Stimulated activated CD4-positive, alpha-beta T cell treated with anti-CD3 and anti-CD28 coated beads, Interleukin-2, amount 100 ng/mL, for 48 hours (primary cell): ENCODE measurements at places on chromosomes 6 and 20.

- no peak for DNase-seq
Observed at GRCh38 chr6:169793408-169793807, 42.0 kb downstream of the ERMARD start.

DNA sequence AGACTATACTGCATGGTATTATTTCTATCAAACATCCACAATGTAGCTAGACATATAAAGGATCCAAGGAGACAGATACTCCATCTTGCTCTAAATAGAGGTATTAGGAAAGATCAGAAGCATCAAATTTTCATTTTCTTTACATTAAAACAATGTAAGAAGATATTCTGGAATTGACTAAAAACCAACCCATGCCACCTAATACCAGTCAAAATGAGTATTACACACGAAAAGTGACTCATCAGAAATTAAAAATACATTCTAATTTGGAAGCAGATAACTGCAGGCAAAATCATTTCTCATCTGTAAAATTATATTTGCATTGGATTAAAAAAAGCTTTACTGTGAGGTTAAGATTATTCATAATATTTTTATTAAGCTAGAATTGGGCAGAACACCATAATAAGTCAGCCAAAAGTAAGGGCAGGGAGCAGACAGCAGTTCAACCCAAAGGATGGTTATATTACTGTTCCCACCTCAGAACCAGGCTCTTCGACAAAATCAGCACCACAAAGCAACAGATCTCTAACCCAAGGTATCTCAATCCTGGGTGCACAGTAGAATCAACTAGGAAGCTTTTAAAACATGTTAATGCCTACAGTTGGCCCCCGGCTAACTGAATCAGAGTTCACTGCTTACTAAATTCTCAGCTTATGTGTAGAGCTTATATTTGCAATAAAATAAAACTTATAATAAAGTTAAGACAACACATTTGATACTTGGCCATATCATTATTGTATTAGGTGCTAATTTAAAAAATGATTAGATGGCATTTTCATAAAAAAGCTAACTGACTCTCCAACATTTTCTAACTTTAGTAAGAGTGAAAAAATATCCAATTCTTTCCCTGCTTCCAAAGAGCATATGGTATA lies 35.2 kb downstream of the SAMD3 start:
- no peak for DNase-seq

GRCh38 chr6:10099529-10100140 lies 315.2 kb downstream of the TFAP2A start:
- DNase-seq = no peak

DNA sequence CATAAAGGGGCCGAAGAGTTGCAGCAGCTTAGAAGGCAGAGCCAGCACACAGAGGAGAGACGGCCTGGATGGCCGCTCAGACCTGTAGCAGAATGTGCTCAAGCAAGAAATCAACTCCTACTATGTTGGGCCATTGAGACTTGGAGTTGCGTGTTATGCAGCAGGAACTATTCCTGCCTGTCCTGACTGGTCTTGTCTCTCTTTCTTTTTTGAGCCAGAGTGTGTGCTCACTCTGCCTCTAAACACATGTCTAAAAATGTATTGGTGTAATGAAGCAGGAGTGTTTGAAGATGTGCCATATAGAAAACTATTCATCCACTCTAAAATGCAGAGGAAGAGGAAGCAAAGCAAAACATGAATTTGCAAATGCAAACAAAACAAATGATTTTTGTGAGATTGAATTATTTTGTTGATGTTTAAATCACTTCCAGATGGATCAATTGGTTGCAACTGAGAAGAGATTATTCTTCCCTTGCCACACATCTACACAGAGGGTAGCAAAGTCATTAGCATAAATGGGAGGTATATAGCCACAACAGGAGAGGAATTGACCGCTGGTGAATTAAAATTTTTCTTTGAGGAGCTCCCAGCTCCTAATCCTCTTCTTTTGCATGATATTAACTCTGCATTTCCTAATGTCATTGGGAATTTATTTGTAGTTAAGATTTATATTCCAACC lies 20.4 kb upstream of the SYNJ2 start:
- no peak for DNase-seq

DNA sequence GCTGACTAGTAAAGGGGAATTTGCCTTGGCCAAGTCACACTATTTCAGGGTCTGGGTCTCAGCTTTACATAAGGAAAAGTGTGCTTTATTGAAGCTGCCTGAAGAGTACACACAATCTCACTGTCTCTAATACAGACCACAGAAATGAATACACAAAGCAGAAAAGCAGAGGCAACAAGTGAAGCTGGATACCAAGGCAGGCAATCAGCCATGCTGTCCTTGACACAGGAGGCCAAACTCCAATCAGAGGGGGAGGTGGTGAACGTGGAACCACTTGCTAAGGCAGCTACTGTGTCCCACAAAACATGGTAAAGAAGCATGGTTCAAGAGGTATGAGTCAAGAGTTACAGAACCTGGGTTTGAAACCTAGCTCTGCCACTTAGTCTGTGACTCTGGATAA lies 21.8 kb upstream of the CCND3 start:
- DNase-seq = no peak

DNA sequence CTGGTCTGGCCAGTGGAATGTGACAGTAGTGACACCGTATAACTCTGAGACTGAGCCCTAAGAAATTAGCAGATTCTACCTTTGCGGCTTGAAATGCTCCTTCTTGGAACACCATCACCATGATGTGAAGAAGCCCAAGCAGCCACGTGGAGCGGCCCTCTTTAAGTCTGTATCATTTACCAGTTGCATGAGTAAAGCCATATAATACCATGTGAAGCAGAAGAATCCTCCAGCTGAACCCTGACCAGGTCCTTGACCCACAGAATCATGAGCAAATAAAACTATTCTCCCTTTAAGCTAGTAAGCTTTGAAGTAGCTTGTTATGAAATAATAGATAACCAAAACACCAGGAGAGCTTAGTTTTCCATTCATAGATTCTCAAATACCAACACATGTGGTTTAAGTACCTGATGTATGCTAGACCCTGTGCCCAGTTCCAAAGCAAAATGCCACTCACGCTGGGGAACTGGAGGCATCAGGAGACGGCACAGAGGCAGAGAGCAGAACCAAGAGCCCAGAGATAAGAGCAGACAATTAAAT lies 56.8 kb upstream of the SLC32A1 start:
- no peak for DNase-seq

DNA sequence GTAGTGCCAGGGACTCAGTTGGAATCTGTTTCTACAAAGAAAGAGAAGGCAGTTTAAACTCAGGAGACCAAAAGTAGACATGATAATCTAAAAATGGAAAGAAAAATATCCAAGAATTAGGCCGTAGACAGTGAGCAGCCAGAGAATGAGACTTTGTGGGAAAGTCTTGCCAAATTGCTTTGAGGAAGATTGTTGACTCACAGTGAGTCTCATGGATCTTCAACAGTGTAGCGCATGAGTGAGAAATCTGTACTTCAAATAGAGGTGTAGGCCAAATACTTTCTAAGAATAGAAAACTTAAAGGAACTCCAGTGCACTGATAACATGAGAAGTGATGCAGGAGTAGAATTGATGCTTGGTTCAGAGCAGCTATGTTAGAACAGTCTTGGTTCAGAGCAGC lies 284.5 kb downstream of the HTR1B start:
- no peak for DNase-seq

DNA sequence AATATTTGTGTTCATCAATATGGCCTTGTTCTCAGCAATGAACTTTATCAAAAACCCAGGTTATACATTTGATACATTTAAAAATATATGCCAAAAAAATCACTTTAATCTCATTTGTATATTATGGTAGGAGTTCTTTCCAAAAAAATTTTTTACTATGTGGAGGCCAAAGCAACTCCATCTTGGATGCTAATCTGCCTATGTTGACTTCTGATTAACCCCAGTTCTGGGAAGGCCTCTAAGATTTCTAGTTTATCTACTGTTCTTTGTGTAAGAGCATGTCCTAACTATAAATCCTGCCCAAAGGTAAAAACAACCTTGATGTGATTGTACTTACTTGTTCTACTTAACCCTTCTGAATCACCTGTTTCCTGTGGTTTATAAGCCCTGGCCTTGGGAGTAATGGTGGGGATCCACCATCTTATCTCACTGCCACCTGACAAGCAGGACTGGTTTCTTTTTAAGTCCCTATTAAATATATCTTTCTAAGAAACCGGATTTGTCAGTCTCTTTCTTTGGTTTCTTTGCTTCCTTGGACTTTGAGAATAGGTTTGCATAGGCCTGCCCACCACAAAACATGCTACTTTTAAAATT lies 46.7 kb downstream of the RNGTT start:
- no peak for DNase-seq

DNA sequence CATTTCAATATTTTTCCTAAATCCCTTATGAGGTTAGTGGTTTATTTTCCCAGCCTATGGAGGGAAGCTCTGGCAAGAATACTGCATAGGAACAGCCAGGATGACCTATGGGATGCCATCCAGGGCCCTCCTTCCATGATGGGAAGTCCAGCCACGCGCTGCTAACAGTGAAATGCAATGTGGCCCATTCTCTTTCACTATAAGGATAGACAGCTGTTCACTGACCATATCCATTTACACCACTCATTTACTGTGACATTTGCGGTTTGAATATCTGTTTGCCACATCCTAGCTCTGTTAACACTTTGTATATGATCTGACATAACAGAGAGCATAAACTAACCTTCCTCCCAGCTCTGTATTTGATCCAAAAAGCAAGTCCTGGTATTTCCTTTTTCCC lies 471.7 kb downstream of the CBLN4 start:
- no peak for DNase-seq

GRCh38 chr20:20734475-20734948 lies 22.1 kb upstream of the RALGAPA2 start:
- DNase-seq = no peak

DNA sequence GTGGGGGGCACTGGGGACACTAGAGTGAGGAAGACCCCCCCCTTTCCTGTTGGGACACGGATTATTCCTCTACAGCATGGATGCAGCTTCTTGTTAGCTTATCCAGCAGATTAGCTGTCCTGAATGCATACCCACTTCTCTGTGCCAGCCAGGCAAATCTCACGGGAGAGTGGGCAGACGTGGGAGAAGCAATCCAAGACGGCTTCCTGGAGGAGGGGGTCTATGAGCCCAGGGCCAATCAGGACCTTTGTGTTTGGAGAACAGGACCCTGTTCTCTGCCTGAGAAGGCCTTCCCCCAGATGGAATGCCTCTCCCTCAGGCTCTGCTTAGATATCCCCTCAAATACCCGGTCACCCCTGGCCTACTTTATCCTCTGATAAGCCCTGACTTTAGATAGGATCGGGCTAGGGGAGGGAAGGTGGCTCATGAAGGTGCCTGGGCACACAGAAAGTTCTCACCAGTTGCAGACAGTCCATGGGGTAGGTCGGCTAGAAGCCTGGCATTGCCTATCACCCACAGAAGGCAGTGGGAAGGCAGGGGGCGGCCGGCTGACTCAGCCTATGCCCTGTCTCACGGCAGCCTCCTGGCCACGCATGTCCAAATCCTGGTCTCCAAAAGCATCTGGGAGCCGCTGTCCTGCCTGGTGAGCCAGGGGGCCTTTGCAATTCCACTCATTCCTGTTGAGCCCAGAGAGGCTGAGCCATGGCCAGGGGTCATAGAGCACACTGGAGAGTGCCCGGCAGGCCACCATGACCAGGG lies 34.7 kb downstream of the SUN5 start:
- DNase-seq = no peak

GRCh38 chr6:49328051-49328744 lies 134.9 kb downstream of the MMUT start:
- no peak for DNase-seq

- no peak for DNase-seq
Observed at GRCh38 chr6:167208819-167209576, 51.2 kb upstream of the GPR31 start.

DNA sequence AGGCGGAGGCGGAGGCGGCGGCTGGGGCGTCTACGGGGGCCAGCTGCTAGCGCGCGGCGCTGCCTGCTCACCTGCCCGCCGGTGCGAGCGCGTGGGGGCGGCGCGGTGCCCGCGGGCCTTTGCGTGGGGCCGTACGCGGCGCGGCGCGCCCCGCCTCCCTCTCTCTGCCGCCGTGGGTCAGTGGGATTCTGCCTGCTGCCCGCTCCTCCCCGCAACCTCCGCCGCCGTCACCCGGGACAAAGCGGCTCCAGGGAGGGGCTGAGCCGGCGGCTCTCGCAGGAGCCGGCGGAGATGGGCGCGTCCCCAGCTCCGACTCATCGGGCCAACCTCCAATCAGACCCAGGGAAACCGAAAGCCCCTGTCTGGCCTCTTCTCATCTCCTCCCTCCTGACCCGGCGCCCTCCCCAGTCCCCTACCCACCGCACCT lies at the start of gene RCAN2:
Gene RCAN2 (minus strand): TSS at position 249 of the 427 bp plus-strand sequence.
- no peak for DNase-seq

DNA sequence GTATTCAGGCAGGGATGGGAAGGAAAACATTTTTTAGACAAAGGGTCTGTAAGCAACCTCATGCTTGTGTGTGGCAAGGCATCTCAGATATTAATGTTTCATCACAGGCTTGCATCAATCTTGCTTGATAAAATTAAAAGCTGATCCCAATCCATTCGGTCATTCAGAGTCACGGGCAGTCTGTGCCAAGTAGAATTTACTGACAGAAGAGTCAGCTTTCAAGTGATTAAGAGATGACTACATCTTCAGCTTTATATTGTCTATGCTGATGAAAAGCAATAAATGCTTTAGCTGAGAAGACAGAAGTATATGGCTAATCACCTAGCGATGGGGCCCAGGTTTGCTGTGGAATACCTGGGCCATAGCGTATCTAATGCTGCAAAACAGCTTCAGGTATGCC lies 3.5 kb downstream of the PLEKHG1 start:
- no peak for DNase-seq

GRCh38 chr20:63696306-63696627 lies 185 bp upstream of the TNFRSF6B start:
- no peak for DNase-seq

DNA sequence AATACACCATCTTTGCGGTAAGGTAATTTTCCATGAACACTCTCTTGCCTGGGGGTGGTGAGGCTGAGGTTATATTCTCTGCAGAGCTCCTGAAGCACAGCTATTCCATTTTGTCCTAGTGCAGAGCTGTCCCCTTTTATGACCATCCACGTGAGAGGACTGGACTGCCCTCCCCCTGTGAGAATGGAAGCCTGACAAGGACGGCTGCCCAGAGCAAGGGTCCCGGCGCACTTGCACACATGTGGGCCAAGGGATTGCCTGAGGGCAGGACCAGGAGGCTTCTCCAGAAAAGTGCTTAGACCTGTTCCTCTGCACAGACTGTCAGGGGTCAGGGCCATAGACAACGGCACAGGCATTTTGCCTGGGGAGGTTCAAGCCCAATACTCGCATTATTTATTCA lies 48.2 kb downstream of the SLC22A23 start:
- DNase-seq = no peak

GRCh38 chr6:112626468-112627082 lies 279.4 kb downstream of the RFPL4B start:
- DNase-seq = no peak
